ENCODE measurements at places on chromosomes 16 and 17. TPM values are rescaled to one million over a fixed set of nuclear protein-coding genes. Genes with fewer than 3 reads are reported as not detected.

GRCh38 chr16:79081297-79082066 lies 519.1 kb downstream of the MAF start:
- peaks cover 6% of the 10 kb centered on the region for H3K4me1 ChIP-seq
- H3K27ac ChIP-seq, result no peak overlapping the region
- H3K36me3 ChIP-seq, result no peaks in the 10 kb centered on the region
- no peak overlapping the region for H3K4me3 ChIP-seq

GRCh38 chr17:62627219-62627903 lies at the start of gene MRC2:
Gene MRC2, plus strand, starts transcription at chr17:62627670. Its CDS starts 133 bp downstream, at chr17:62627803.
- DNase-seq, result peak; percentile 53
- peak within 1 kb of the TSS; percentile 67 for H3K27ac ChIP-seq
- peak within 1 kb of the TSS; percentile 44 for H3K4me3 ChIP-seq

KRTAP4-6 gene
- not detected for polyA plus RNA-seq

DNA sequence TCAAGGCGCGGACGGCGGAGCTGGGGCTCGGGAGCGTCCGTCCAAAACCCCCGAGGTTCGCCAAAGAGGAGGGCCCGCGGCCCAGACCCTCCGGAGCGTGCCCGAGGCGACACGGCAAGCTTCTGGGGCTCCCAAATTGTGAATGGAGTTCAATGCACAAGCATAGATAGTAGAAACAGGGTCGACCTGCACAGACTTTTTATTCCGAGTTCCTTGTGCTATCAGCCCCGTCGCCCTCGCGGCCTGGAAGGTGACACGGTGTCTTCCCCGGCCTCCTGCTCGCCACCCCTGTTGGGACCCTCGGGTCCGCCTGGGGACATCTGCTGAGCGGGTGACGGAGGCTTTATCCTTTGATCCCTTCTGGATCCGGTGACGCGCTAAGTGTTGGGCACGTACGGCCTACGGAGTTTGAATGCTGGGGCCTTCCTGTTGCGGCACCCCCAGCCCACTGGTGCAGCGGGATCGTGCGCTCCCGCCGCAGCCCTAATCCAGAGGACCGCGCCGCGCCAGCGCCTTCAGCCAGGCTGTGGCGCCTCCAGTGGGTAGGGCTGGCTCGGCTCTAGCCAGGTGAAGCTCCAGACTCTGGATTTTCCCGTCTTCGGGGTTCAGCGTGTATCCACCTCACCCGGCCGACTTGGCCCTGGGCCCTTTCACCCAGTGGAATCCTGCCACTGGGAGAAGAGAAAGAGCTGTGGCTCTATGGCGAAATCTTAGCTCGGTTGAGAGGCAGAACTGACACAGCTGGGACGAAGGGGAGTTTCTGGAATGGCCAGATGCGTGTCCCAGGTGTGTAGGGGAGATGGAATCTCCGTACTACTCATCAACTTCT lies 17.0 kb upstream of the NTN1 start:
- peaks cover 10% of the 10 kb centered on the region for H3K27me3 ChIP-seq
- H3K4me1 ChIP-seq, result peaks cover 3% of the 10 kb centered on the region
- no peak for DNase-seq
- H3K36me3 ChIP-seq, result no peaks in the 10 kb centered on the region
- H3K27ac ChIP-seq, result no peak overlapping the region

GRCh38 chr16:19315889-19316433 lies 30.4 kb downstream of the CLEC19A start:
- H3K27ac ChIP-seq, result no peak overlapping the region
- H3K4me1 ChIP-seq, result no peaks in the 10 kb centered on the region
- no peak for DNase-seq
- peaks cover 1% of the 10 kb centered on the region for H3K27me3 ChIP-seq
- no peaks in the 10 kb centered on the region for H3K36me3 ChIP-seq

All from small intestine (tissue), 16 donors.